ENCODE measurements at places on chromosomes 2 and 18.
A peak's percentile ranks its signal among the peaks of the same experiment; 100 is the strongest.

- DNase-seq: no peak
Observed at GRCh38 chr2:231176066-231176465, 22.4 kb upstream of the ARMC9 start.

DNA sequence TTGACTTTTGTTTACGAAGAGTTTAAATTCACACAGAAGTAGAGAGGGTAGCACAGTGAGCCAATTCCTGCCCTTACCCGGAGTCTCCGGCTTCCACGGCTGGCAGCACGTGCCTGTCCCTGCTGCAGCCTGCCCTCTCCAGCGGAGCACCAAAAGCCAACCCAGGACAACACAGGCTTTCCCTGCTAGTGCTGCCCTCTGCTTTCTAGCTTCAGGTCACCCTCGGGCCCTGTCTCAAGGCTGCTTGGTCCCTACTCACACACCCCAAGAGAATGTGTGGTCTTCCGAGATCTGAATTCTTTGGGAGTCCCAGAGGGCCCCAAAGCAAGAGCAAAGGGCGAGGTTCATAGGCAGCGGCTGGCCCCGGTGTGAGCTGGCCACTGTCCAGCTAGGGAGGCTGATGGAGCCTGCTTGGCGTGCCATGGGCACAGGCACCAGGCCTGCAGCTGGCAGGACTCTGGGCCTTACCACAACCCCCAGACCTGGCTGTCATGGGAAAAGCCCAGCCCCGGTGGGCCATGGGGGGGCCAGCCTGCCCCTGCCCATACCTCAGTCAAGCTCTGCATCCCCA, 7.0 kb upstream of the HS6ST1 start:
- no peak for DNase-seq

- no peak for DNase-seq
Observed at GRCh38 chr18:27073404-27073830, 111.7 kb downstream of the CHST9 start.

DNA sequence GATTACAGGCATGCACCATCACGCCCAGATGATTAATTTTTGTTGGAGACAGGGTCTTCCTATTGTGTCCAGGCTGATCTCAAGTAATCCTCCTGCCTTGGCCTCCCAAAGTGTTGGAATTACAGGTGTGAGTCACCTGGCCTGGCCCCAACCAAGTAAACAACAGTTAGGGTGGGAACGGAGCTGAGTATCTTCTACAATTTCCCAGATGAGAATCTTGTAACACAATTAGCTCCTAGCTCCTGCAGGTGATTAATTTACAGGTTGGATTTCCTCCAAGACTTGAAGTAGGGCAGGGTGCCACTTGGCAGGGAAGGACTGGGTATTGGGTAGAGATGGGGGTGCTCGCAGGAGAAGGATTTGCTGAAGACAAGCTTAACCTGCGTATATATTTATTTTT, 17.8 kb downstream of the NLRC4 start:
- no peak for DNase-seq

DNA sequence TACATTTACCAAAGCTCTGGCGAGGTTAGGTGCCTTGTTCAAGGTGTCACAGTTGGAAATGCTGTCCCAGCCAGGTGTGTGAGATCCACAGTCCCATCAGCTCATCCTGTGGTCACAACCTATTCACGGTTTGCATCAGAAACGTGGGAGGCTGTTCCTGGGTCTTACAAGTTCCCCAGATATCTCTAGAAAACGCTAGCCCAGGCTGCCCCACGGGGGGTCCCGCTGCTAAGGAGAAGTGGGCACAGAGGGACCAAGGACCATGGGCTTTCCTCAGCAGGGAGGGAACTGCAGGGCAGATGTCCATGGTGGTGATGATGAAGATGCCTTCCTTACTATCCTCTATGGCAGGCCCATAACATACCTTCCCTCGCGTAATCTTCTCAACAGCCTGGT, 649 bp downstream of the FECH start:
- no peak for DNase-seq

DNA sequence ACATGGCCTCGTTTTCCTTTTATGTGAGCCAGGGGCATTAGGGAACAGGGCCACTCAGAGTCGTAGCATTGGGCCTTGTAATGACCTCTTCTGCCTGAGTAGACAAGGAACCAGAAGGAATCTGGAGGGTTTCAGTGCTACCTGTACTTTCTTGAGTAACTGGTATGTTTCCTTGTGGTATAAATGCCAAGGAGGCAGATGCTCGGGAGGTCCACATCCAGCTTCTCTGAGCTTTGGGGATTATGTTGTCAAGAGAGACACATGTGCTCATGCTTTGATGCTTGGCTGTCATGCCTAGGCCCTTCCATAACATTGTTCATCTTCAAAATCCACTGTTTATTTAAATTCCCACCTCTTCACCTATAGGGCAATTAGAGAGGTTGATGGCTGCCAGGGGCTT, 26.3 kb downstream of the FOSL2 start:
- DNase-seq: no peak

DNA sequence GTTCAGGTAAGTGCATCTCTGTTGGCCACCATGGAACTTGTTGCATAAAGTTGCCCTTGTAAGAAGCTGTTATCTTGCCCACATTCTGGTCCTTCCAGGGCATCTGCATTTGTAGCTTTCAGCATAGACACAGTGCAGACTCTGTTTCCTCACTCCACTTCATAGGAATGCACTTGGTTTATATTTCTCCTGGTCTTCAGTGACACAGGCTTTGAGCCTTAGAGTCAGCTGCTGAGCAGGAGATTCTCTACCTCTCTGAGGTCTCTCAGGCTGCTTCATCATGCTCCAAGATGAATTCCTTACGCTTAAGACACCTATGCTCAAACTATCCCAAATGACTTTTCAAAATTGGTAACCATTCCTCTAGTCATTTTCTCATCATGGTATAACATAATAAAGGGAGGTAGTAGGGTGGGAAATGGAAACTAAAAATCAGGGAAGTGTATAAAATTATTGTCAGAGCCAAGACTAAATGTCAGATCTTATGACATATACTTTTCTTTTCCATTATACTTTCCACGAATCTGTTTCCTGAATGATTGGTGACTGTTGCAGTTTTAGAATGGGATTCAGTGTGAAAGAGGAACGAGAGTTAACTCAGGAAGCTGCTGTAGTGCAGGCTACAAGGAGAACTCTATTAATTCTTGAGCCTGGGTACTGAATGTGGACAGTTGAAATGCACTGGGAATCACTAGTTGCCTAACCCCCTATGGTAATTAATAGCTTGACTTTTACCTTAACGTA, 72.0 kb downstream of the GALNT1 start:
- DNase-seq: no peak

GRCh38 chr2:74261204-74261864, 62.9 kb downstream of the MTHFD2 start:
- no peak for DNase-seq

DNA sequence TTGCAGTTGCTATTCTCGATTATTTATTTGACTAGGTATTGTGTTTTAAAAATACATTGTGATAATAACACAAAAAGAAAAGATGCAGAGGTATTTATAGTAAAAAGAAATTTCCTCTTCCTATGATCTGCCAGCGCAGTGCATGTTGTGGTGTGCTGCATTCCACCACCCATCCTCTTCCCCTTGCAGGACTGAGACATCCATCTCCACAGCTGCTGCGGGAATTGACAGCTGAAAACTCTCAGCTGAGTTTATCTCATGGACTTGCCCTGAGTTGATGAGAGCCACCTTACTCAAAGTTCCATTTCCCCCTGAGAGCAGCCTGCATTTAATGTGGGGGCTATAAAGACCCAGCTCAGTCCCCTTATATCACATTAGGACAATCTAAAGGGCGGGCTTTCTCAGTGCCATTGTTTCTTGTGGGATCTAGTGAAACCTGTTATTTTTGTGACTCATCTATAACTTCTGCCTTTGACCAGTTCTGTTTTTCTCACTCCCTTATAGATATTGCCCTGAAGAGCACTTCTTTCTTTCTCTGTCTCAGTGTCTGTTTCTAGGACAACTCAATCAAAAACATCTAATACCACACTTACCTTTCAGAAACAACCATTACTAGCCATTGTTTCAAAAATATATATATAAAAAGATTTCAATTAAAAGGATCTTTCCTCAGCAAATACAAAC, 698.5 kb downstream of the NR4A2 start:
- no peak for DNase-seq

DNA sequence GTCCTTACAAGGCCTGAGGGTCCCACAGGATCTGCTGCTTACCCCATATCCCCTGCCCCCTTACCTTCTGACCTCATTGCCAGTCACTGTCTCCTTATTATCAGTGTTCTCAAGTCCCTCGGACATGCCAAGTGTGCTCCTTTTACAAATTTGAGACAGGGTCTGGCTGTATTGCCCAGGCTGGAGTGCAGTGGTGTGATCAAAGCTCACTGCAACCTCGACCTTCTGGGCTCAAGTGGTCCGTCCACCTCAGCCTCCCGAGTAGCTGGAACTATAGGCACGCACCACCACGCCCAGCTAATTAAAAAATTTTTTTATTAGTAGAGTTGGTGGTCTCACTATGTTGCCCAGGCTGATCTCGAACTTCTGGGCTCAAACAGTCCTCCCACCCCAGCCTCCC, 141.0 kb downstream of the PHLPP1 start:
- DNase-seq: no peak

- DNase-seq: peak; percentile 15
Observed at GRCh38 chr2:54704688-54705605, 18.5 kb upstream of the EML6 start.

GRCh38 chr2:7966032-7966431, 715.8 kb upstream of the ID2 start:
- DNase-seq: no peak

GRCh38 chr2:23379220-23379695, 5.7 kb upstream of the KLHL29 start:
- DNase-seq: no peak

- DNase-seq: no peak
Observed at GRCh38 chr2:108621687-108622681, 87.7 kb downstream of the LIMS1 start.
